ENCODE measurements at places on chromosomes 13 and 19.

GRCh38 chr19:55902080-55902751 is 29.9 kb downstream of the NLRP13 start:
- no peak for DNase-seq

DNA sequence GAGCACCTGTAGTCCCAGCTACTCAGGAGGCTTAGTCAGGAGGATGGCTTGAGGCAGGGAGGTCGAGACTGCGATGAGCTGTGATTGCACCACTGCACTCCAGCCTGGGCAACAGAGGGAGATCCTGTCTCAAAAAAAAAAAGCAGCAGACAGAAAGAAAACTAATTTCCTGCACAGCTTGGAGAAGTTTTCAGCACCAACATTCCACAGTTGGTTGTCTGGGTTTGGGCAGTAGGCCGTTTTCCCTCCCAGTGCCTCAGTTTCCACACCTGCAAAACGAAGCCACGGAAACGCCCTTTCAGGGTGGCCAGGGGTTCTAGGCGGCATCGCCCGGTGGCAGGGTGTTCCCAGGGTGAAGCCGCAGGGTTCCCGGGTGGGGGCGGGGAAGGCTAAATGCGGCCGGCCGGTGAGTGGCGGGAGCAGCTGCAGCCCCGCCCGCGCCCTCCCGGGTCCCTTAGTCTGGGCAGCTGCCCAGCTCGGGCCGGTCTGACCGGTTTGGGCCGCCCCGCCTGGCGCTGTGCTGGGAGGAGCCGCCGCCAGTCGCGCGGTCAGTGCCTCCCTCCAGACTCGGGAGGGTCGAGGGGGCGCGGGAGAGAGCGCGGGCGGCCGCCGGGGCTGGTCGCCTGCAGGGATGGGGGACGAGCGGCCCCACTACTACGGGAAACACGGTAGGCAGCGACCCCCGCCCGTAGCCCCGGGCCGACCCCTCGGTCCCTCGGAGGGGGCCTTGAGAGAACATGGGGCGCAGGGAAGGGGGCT is at the start of gene SLC44A2:
SLC44A2 (plus strand) TSS at position 551 of the 759 bp plus-strand sequence; CDS start at position 632, 81 bp downstream.
- DNase-seq = no peak

- DNase-seq = no peak
Observed at GRCh38 chr19:55258476-55258827, 365 bp downstream of the PPP6R1 start.

- DNase-seq = no peak
Observed at GRCh38 chr19:41606215-41606837, 20.5 kb downstream of the CEACAM4 start.

- no peak for DNase-seq
Observed at GRCh38 chr13:80211566-80211965, 129.4 kb downstream of the SPRY2 start.

- no peak for DNase-seq
Observed at GRCh38 chr13:41681587-41681986, 224.2 kb downstream of the RGCC start.

DNA sequence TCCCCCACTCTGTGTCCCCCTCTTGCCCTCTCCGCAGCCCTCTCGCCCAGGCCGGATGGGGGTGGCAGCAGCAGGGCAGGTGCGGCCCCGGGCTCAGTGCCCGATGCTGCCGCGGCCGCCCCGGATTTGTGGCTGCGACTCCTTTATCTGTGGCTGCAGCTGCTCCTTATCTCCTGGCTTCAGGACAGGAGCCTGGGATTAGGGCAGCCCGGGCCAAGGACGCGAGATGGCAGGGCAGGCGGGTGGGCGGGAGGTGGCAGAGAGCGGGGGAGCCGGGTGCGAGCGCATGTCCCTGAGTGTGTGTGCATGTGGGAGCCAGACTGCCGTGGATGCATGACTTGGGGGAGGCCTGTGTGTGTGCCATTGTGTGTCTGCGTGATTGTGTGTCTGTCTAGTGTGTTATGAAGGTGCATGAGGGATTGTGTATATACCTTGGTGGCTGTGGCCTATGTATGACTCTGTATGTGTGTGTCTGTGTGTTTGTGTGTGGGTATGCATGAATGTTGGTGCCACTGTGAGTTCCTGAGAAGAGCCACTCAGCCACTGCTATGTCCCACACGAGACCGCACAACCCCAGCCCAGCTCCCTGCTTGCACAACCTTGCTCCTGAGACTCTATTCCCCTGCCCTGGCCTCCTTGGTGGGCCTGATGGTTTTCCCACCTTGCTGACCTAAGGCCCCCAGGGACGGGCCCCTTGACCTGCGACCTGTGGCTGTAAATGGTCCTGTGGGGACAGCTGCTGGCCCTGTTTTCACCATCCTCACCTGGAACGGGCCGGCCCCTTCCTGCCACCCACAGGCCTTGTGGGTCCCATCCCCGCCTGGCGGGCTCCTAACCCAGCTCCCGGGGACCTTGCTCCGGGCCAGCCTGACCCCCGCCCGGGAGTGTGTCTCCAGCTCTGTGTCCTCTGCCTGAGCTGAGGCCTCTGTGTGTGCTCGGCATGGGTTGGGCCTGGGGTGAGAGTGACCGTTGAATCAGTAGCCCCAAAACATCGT is 5.3 kb upstream of the NRTN start:
- DNase-seq = no peak

GRCh38 chr19:54952591-54953344 is 5.4 kb upstream of the NLRP7 start:
- DNase-seq = no peak

GRCh38 chr13:43326100-43326499 is 302.7 kb downstream of the DNAJC15 start:
- no peak for DNase-seq

DNA sequence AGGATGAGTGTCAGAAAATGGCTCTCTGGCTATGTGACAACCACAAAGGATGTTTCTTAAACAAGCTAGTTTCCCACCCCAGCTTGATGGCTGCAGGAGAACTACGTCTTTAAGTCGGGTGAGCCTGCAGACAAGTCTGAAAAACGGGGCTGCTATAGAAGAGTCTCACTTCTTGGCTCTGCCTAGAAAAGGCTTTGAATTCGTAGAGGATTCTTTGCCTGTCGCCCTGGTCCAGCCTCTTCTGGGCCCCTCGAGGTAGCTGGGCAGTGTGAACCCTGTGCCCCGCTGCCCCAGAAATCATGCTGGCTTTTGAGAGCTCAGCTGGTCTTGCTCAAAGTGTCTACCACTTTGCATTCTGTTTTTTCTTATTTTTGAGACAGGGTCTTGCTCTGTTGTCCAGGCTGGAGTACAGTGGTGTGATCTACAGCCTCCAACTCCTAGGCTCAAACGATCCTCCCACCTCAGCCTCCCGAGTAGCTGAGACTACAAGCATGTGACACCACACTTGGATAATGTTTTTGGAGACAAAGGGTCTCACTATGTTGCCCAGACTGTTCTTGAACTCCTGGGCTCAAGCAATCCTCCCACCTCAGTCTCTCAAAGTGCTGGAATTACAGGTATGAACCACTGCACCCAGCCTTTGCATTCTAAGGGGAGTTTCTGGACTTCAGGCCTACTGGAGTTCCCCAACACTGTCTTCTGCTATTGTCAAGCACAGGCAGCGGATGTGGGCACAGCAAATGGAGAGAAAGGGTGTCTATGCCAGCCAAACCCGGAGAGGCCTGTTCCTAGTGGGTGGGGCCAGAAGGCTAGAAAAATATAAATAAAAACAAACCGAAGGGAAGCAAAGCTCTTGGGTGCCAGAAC is 6.5 kb downstream of the CEBPA start:
- no peak for DNase-seq

GRCh38 chr19:55696301-55697068 is 21.5 kb downstream of the EPN1 start:
- no peak for DNase-seq

DNA sequence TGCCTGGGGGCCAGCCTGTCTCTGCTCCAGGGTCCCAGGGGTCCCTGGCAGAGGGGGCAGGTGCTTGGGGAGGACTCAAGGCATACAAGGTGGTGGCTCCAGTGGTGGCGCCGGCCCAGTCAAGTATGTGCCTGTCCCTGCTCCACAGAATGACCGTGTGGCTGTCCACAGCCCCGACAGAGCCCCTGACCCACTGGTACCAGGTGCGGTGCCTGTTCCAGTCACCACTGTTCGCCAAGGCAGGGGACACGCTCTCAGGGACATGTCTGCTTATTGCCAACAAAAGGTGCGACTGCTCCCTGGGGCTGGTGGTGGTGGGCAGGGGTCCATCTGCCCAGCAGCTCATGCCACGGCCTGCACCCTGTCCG is 8.2 kb downstream of the YIPF2 start:
- no peak for DNase-seq

DNA sequence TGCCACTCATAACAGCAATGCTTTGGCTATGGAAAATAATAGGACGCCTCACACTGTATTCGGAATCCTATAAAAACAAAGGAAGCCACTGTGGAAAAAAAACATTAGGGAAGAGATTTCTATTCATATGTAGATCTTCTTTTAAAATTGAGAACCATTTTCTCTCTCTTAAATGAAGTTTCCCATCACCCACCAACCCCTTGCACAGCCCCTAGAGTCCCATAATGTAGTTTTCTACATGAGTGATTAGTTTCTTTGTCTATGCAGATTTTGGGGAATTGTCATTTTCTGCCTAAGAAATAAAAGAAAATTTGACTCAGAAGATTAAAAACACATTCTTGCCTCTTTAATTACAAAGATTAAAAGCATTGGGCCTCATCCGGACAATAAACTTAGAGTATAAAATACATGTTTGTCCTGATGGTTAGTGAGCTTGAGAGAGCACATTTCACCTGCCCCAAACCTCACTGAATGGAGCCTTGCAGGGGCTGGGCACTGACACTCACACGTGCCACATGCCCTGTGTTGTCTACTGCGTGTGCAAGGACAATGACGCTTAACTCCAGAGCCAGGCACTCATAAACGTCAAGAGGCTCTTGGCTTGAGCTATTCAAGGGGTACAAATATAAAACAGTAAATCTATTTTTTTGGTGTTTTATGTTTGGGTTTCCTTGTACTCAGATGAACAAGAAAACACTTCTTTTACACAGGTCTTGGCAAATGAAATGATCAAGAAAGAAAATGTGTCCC is 40.0 kb upstream of the KL start:
- DNase-seq = no peak

DNA sequence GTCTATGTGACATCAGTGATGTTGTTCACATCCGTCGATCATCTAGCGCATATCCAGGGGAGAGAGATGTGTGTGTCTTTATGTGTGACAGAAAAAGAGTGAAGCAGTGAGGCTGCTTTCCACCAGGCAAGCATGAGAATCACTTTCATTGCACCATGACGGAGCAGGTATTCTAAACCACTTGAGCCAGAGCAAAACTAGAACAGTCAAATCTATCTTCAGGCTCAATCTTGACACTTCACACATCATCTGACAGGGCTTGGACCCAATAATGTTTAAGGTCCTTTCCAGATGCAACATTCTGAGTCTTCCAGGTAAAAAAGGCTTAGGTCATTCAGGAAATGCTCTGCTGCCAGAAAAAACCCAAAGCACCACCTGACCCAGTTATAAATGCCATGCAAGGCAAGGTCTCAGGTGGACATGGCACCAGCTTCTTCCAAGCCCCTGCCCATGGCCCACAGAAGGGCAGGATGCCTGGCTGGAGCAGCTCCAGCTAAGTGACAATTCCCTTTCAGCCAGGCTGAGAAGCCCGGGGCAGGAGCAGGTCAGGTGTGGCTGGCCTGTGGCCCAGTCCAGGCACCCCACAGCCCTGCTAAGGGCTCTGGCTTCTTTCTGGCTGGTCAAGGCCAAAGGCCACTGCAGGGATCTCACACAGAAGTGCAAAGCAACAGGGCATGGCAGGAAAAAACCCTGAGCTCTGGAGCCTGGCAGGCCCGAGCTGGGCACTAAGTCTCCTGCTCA is 5.0 kb downstream of the ELAVL1 start:
- DNase-seq = no peak

DNA sequence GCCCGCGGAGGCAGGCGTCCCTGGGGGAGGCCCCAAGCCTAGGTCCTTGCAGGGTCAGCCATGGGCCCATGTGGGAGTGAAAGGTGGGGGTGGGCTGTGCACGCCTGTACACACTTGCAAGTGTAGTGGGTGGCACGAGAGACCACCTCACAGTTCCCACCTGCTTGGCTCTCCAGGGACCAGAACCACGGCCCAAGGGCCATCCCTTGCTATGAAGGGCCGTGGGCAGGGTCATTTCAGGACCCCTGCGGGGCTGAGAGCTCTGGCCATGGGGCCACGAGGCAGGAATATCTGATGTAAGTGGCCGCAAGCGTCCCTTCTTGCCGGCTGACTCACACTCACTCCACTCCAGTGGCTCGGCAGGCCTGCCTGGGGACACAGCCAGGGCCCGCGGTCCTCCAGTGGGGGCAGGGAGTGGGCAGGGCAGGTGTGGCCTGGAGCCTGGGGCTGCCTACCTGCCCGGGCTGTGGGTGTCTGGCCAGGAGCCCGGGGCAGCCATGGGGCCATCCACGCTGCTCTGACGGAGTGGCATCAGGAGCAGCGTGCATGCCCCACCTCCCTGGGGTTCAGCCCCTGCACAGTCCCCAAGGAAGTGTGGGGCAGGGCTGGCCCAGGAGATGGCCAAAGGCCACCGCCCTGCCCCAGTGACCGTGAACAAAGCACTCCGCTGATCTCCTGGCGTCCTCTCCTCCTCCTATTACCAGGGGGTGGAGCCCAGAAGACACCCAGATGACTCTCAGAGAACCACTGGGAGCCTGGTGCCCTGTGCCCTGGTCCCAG is 8.6 kb upstream of the MKNK2 start:
- no peak for DNase-seq

DNA sequence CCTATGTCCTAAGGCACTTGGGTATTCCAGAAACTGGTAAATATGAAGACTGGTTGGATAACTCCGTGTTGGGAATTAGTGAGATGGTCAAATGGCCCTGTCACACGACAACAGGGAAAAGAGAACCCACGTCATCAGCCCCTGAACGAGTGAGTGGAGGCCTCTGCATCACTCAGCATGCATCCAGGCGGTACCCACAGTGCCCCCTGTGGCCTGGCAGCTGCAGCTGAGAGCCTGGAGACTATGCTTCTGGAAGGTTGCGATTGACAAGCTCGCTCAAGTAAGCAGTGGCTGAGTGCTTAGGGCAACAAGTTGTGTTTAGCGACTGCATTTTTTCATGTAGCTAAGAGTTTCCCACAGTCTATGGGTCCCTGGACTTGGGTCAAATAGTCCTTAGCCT is 55.9 kb downstream of the COL4A2 start:
- DNase-seq = no peak

DNA sequence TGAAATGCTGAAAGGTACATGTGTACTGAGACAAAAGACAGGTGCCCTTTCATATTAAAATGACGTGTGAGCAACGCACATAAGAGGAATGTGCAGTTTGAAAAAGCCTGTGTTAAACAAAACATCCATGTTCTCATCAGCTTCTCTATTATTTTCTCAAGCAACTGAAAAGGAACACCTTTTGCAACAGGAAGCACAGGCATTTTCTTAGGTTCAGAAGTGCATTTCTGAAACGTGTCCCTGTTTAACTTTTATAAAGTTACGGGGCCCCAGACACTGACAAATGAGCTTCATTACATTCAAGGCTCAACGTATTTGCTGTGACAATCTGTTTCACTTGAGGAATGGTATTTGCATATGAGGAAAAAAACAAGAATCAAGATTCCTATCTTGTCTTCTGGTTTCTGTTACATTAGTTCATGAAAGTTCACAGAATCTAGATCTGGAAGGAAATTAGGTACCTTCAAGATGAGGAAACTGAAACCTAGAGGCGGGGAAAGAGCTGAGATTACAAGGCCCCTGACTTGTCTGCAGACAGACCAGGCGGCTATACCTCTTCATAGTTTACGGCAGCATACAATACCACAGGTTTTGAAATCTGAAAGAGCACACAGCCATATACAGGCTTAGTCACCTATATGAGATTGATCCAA is 431.7 kb downstream of the KLF12 start:
- DNase-seq = no peak
